ENCODE measurements at places on chromosomes 5 and 9. TPM values are rescaled to one million over a fixed set of nuclear protein-coding genes. Genes with fewer than 3 reads are reported as not detected.

Gene CARTPT
- not detected for total RNA-seq

DNA sequence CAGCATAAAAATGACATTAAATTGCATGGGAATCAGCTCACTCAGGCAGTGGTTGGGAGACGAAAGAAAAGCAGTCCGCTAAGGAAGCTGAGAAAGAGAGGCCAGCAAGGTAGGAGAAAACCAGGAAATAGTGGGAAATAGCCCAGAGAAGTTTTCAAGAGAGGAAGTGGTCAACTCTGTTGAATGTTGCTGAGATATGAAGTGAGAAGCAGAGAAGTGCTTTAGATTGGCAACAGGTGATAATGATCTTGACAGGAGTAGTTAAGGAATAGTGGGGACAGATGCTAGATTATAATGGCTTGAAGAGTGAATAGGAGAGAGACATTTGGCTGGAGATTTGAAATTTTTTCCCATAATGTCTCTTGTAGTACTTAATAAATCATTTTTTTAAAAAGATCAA, 30.8 kb downstream of the CNTRL start:
- no peak overlapping the region for H3K4me3 ChIP-seq
- no peaks in the 10 kb centered on the region for H3K4me1 ChIP-seq
- H3K27me3 ChIP-seq, result no peaks in the 10 kb centered on the region
- no peaks in the 10 kb centered on the region for H3K36me3 ChIP-seq

GRCh38 chr9:87580941-87581438, 83.3 kb downstream of the DAPK1 start:
- no peaks in the 10 kb centered on the region for H3K36me3 ChIP-seq
- no peak overlapping the region for H3K27ac ChIP-seq
- no peaks in the 10 kb centered on the region for H3K27me3 ChIP-seq
- H3K4me3 ChIP-seq, result no peak overlapping the region
- H3K4me1 ChIP-seq, result no peaks in the 10 kb centered on the region

- no peaks in the 10 kb centered on the region for H3K27me3 ChIP-seq
- H3K4me3 ChIP-seq, result no peak overlapping the region
- peak overlapping the region; percentile 74 for H3K27ac ChIP-seq
- no peaks in the 10 kb centered on the region for H3K36me3 ChIP-seq
- no peak for DNase-seq
Measured at GRCh38 chr9:133703591-133704399, 34.4 kb downstream of the SARDH start.
